ENCODE measurements at places on chromosomes 7 and 10. TPM values are rescaled to one million over a fixed set of nuclear protein-coding genes. Genes with fewer than 3 reads are reported as not detected.

DNA sequence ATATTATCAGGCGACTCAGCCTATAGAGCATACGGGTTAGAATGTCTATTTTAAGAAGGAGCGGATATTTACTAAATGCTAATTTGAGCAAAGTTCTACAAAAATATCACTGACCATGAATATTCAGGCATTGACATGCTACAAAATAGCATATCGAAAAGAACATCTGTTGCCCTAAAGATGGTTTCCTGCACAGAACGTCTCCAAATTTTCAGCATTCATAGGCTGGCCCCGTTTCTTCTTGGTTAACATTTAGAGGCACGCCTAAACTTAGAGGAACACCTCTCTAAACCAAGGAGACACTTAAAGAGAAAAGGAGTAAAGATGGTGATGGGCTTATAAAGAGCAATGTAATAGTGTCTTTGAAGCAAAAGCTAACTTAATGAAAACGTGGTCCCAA, 1.3 kb upstream of the MINPP1 start:
- DNase-seq, result no peak

DNA sequence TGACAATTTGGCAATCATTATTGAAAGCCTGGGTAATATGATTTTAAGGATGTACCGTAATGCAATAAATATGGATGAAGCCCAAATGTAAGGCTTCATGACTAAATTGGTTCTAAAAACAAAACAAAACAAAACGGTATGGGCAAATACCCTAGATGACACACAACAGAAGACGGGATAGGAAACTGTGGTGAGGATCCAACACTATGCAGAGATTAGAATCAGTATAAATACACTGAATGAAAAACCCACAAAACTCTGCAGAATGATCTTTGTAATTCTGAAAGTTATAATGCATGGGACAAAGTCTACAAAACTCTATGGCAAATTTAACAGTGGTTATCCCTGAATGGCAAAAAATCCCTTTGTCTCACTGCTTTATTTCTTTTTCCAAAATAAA, 57.6 kb downstream of the MALSU1 start:
- DNase-seq, result no peak

DNA sequence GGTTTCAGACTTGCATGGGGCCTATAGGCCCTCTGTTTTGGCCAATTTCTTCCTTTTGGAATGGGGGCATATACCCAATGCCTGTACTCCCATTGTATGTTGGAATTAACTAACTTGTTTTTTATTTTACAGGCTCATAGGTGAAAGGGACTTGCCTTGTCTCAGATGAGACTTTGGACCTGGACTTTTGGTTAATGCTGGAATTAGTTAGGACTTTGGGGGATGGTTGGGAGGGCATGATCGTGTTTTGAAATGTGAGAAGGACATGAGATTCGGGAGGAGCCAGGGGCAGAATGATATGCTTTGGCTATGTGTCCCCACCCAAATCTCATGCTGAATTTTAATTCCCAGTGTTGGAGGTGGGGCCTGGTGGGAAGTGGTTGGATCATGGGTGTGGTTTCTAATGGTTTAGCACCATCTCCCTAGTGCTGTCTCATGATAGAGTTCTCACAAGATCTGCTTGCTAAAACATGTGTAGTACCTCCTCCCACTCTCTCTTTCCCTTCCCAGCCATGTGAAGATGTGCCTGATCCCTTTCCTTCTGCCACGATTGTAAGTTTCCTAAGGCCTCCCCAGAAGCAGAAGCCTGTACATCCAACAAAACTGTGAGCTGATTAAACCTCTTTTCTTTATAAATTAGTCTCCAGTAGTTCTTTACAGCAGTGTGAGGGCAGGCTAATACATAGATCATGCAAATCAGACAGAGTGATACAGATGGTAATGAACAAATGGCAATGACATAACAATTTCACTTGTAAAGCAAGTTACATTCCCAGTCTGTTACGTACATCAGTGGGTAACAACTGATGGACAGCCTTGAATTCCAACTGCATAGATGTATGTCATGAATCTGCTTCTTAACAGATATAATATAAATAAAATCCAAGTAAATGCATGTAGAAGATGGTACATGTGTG, 146.2 kb downstream of the SGMS1 start:
- DNase-seq, result no peak

DNA sequence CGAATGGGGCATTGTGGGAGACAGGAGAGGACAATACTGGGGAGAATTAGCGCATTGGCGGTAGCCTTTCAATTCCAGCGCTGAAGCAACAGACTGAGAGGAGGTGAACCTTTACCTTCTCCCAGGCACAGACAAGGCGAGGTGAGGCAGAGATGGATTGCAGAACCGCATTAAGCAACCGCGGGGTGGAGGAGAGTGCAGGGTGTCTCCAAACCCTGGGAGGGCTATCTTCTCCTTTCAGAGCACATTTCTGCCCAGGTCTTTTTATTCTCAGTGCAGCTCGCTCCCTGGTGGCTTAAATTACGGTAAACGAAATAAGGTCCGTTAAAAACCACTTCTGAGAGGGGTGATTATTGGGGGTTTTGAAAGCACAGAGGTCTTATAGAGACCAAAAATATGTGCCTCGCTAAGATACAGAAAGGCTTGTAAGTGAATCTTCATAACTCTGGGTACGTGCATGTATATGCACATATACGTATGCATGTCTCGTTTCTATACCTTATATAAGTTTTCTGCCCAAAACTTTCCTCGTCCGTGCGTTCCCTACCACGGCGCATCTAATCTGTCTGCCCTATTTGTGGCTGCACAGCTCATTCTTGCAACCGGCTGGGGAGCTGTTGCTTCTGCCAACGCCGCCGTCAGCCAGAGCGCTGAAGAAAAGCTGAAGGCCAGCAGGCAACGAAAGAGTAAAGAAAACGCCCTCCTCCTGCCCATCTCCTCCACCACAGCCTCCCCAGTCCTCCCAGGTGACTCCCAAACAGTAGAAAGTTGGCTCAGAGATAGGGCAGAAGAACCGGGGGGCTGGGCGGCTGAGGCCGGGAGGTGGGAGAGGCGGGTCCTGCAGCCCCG, 895 bp upstream of the ZNF804B start:
- DNase-seq, result no peak

DNA sequence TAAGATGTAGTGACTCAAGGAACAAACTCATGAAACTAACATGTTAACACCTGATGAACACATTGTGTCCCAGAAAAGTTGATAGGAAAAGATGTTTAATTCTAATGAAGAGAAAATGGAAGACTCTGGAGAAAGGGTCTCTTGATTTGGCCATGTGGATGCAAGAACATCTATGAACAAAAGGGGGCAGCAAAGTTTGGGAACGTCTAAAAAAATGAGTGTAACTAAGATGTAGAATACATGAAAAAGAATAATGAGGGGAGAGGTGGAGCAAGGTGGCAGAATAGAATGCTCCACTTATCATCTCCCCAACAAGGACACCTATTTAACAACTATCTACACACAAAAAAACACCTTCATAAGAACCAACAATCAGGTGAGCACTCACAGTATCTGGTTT, 805.1 kb downstream of the TNS3 start:
- no peak for DNase-seq

- peak; percentile 46 for DNase-seq
Observed at GRCh38 chr7:44395067-44395466, 69.7 kb upstream of the CAMK2B start.

DNA sequence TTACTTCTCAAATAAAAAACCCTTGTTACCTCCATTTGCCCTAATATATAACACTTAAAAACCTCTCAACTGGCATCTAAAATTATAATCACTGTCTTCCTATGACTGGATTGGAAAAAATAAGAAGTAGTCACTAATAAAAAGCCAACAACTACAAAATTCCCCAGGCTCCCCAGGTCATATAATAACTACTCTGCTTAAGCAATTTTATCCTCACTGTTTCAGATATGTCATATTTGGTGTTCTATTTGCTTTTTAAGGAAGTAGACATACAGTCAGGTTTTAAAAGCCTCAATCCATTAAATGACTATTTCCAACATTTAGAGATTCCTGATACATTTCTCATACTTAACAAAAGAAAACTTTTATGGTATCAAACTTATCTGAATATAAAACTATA, 2.4 kb downstream of the H2AZ2 start:
- DNase-seq, result no peak

- peak; percentile 62 for DNase-seq
Observed at GRCh38 chr7:157904211-157904865, 567.5 kb downstream of the DNAJB6 start.

- no peak for DNase-seq
Observed at GRCh38 chr7:111499027-111499426, 63.3 kb downstream of the IMMP2L start.

DNA sequence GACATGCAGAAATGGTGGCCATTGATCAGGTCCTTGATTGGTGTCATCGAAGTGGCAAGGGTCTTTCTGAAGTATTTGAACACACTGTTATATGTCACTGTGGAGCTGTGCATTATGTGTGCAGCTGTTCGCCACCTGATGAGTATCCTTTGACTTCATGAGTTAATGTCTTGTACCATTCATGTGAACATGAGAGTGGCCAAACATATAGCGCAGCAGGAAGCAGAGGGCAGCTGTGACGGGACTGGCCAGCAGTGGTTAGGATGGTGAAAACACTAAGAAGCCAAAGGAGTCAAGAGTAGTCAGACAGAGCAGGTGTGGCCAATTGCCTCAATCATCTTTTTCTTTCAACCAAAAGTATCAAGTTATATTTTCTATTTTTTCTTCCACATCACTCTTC, 167.4 kb downstream of the IMMP2L start:
- no peak for DNase-seq

DNA sequence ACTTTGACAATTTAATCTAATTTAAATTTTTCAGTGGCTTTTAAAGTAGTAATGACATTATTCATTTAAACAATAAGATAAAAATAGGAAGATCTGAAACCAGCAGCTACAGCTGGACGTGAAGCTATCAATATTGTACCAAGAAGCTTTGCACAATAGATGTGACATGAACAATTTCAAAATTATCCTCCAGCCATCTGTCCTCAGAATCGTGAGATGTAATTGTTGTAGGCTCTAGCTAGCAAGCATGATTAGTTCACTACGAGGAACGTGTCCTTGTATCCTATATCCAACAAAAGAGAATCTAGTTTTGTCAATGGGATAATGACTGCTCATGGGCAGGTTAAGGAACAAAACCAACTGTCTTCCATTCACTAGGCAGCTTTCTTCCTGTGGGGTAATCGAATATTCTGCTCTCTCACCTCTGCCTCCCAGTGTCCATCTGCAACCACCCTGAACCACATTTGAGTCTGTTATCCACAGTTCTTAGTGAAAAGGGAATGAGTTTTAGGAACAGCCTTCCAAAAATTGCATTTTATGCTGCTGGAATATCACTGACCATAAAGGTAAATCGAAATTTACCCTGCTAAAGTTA, 247.3 kb downstream of the PARD3 start:
- no peak for DNase-seq

GRCh38 chr7:33706771-33707200, 198.6 kb upstream of the BMPER start:
- no peak for DNase-seq

- no peak for DNase-seq
Observed at GRCh38 chr10:13360587-13360986, 12.5 kb upstream of the SEPHS1 start.

GRCh38 chr10:1412531-1413189, 324.7 kb downstream of the ADARB2 start:
- DNase-seq, result no peak

GRCh38 chr10:30227481-30227880, 121.6 kb downstream of the MTPAP start:
- DNase-seq, result no peak

- DNase-seq, result no peak
Observed at GRCh38 chr10:52903397-52903938, 130.9 kb upstream of the MBL2 start.

DNA sequence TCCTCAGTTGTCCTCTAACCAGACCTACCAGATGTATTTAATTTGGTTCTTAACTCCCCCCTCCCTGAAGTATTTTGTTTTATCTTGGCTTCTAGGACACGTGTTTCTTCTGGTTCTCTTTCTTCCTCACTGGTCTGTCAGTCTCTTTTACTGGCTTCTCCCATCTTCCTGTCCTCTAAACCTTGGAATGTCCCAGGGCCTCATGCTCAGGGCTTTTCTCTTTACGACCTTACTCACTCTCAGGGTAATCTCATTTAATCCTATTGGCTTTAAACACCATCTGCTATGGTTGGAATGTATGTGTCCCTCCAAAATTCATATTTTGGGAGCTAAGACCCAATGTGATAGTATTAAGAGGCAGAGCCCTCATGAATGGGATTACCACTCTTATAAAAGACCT, 418.2 kb upstream of the PODXL start:
- DNase-seq, result no peak

- DNase-seq, result no peak
Observed at GRCh38 chr7:17558558-17559332, 260.3 kb downstream of the AHR start.

- no peak for DNase-seq
Observed at GRCh38 chr10:33798754-33799153, 464.3 kb upstream of the NRP1 start.

DNA sequence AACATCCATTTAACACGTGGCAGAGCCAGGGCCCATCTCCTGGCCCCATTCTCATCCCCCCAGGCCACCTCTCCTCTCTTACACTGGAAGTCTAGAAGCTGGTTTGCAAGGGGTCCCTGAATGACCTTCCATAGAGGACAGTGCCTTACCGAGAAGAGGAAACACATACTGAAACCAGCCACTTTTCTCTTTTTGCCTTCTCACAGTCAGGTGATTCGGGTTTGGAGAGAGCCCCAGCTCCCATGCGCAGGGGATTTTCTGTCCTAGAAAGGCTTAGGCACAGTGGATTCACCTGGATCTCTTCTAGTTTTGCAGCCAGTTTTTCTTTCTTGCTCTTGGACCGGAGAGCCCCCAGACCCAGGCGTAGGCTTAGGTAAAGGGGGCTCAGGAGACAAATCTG, 334.1 kb upstream of the C7orf33 start:
- no peak for DNase-seq

DNA sequence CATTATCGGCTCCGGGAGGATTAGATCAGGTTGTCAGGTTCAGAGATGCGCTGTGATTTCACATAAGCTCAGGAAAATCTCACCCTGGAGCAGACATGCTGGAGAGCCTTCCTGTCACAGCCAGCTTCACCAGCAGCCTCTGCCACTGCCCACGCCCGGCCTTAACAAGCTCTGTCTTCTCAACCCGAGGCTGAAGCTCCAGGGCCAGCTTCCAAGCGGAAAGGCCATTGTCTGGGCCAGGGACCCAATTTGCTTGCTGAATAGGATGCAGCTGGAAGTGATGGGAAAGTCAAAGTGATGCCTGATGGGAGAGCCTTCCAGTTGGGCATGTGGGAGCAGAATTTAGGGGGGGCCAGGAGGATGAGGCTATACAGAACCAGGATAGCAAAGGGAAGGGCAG, 36.3 kb downstream of the C10orf105 start:
- no peak for DNase-seq

MYPN gene
- 196 TPM for total RNA-seq

PVRIG gene
- not detected for total RNA-seq

CTAGE6 gene
- total RNA-seq, result not detected

CCL24 gene
- total RNA-seq, result not detected

NUTM2B gene
- total RNA-seq, result 1.3 TPM

FLNC gene
- 1,261 TPM for total RNA-seq

NUTM2E gene
- total RNA-seq, result not detected

PAPOLB gene
- 0.05 TPM for total RNA-seq

ARF5 gene
- total RNA-seq, result 102 TPM

IMMP2L gene
- total RNA-seq, result 16.7 TPM

LIPM gene
- not detected for total RNA-seq

C7orf33 gene
- total RNA-seq, result not detected

HOXA7 gene
- not detected for total RNA-seq

LIPK gene
- total RNA-seq, result not detected

NEUROD6 gene
- not detected for total RNA-seq

All from cardiac septum (tissue), 1 donor.